ENCODE measurements at places on chromosomes 11 and 22.

- no peak for DNase-seq
Observed at GRCh38 chr11:100640071-100640470, 47.0 kb upstream of the ARHGAP42 start.

DNA sequence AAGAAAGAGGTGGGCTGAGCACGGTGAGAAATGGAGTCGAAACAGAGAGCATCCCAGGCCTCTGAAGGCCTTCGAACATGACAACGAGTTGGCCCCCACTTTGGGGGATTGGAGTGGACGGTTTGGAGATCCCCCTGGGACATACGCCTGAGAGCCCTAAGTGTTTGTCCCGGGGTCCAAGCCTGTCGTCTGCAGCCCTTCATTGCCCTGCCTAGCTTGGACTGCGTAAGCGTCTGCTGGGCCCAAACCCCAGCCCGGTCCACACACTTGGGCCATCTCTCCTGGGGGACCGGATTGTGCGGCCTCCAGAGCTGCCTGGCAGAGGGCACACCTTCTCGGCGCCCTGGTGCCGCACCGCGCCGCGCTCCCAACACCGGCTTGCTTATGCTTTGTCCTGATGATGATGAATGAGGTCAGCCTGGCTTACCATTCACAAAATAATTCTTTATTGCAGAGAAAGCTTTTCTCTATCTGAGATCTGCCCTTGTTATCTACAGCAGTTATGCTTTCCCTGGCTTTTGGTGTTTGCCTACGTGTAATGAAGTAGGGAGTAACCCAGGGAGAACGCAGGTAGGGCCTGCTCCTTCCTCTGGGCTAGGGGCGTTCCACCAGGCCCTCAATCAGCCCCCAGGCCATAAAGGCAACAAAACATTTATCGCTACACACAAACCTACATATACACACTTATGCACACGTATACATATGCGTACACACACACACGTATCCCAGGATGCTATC lies 85.9 kb upstream of the PPARA start:
- DNase-seq: no peak

- DNase-seq: peak; percentile 81
Observed at GRCh38 chr11:19938169-19938856, 222.0 kb downstream of the DBX1 start.

GRCh38 chr11:108147150-108147549 lies 25.8 kb downstream of the ACAT1 start:
- no peak for DNase-seq

DNA sequence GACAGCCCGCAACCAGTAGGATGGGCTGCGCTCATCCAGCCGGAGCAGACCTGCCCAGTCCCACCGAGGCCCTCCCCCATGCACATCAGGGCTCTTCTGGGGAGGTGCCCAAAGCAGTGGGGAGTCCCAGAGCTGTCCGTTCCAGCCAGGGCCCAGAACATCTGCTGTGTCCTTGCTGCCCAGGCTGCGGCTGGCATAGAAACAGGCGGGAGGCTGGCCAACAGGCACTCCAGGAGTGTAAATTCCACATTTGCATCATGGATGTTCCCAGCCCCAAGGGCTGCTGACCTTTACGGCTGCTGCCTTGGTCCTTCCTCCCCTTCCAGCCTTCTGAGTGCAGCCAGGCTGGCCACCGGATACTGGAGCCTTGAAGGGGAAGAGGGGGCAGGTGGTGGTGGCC lies 30.0 kb upstream of the SYT7 start:
- no peak for DNase-seq

DNA sequence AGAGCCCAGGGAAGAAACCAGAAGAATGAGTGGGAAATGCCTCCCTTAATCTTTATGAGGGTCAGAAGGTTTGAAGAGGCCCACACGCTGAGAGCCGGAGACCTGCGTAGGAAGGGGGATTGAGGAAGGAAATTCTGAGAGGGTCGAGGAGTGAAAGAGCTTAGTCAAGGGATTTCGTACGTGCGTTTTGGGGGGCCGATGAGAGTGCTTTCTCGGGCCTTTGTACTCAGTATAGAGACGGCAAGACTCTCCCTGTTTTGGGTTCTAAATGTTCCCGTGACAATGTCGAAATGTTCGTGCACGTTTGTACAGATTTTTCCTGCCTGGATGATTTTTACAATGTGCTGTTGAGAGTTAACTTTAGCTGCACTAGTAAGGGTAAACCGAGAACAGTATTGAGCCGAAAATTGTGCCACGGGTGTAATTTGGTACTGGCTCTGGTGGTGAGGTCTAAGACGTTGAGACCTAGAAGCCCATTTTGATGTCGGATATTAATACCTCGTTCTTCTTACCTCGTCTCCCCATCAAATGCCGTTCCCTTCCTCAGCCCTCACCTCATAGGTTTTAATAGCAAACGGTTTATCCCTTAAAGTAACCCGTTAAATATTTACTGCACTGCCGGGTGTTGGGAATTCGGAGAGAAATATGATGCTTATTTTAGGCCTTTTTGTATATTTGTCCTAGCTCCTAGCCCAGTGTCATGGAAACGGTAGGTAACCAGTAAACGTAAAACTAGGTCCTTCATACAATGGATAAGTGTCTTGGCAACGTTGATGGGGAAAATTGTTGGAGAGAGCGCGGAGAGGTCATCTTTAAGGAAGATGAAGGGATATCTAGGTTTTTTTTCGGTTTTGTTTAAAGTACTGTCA lies 734 bp downstream of the C11orf58 start:
- no peak for DNase-seq

GRCh38 chr11:116851626-116852025 lies 14.2 kb upstream of the APOA1 start:
- DNase-seq: no peak

- DNase-seq: no peak
Observed at GRCh38 chr22:25282346-25282670, 62.9 kb downstream of the CRYBB2 start.
